ENCODE measurements at places on chromosomes 4 and X.

DNA sequence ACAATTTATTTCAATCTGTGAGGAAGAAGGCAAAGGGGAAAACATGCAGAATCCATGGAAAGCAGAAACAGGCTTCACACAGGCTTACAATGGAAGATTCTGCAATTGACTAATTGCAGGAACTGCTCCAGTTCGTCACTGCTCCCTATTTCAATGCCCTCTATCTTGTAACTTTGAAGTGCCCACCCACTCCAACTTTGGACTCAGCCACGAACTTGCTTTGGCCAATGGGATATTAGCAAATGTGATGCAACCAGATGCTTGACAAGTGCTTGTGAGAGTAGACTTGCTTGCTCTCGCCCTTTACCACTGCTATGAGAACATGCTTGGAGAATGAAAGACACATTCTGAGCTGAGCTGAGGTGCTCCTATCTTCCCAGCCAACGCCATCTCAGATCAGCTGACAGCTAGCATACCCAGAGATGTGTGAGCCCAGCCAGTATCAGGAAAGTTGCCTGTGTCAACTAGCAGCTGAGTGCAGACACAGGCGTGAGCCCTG lies 105.7 kb upstream of the PTCHD1 start:
- DNase-seq = no peak

DNA sequence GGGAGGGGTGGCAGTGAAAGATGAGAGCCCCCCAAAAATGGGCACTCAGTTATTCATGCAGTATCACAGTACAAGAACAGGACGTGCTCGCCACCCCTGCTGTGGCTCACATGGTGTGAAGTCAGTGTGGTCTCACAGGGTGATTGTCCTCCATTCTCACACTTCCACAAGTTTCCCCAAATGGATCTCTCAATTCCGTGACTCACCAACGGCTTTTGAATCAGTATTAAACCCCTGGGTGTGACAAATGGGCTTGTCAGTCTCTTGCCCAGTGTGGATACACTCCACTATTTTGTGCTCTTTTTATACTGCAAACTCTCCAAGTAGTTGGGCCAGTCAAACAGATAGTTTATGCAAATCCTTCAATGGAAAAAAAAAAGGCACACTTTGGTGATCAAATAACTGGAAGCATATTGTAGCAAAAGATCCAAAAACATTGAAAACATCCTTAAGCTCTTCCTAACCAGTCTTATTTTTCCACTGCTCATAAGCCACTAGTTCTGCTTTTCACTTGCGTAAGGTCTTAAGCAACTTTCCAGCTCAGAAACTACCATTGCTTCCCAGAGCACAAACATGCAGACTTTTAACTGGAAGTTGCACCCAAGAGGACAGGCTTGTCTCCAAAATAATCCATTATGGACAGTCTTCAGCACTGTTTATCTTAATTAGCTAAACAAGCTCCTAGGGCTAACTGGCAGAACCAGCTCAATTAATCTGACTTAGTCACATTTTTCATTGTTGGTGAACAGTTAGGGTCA lies 365.7 kb downstream of the PPP3CA start:
- DNase-seq = no peak

GRCh38 chr4:4864940-4865704 lies 5.7 kb downstream of the MSX1 start:
- DNase-seq = no peak

- no peak for DNase-seq
Measured at GRCh38 chr4:158821228-158821971, 52.6 kb downstream of the FNIP2 start.

- DNase-seq = no peak
Measured at GRCh38 chr4:123204737-123205136, 191.9 kb upstream of the SPRY1 start.

DNA sequence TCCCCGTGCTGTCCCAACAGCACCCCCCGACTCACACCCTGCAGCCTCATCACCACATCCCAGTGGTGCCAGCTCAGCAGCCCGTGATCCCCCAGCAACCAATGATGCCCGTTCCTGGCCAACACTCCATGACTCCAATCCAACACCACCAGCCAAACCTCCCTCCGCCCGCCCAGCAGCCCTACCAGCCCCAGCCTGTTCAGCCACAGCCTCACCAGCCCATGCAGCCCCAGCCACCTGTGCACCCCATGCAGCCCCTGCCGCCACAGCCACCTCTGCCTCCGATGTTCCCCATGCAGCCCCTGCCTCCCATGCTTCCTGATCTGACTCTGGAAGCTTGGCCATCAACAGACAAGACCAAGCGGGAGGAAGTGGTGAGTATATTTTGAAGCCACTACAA lies 5.4 kb downstream of the AMELX start:
- no peak for DNase-seq

DNA sequence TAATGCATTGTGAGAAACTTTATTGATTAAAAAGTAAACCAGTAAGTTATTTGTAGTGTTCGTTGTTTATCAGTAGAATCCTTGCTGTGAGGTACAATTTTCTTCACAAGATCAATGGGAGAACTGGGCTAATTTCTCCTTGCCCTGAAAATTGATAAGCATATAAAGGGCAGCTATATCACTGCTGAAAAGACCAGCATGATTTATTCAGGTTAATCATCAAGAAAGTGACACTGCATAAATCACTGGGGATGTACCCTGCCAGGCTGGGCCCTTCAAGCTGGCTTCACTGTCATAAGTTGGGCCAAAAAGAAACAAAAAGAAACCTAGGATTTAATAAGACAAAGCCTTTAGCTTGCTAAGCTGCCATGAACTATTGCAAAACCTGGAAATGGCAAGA lies 746.7 kb downstream of the STPG2 start:
- no peak for DNase-seq

DNA sequence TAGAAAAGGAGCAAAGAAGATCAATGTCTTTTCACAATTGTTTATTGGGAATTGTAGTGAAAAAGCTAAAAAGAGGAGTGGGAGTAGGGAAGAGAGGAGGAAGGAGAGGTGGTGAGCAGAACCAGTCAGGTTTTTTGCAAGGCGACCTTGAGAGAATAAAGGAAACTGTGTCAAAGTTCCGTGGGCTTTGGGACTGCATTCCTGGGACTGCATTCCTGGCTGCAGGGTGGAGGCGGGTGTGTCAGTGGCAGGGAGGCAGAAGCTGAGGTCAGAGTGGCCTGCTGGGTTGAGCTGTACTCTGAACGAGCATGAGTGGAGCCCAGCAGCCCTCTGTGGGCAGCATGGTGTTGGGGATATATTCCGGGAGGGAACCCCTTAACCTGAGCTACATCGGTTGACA lies 66.8 kb upstream of the UCP1 start:
- no peak for DNase-seq

- DNase-seq = no peak
Measured at GRCh38 chr4:87974856-87975462, 555 bp upstream of the SPP1 start.

- DNase-seq = no peak
Measured at GRCh38 chr4:14620567-14621141, 381.6 kb upstream of the CPEB2 start.

DNA sequence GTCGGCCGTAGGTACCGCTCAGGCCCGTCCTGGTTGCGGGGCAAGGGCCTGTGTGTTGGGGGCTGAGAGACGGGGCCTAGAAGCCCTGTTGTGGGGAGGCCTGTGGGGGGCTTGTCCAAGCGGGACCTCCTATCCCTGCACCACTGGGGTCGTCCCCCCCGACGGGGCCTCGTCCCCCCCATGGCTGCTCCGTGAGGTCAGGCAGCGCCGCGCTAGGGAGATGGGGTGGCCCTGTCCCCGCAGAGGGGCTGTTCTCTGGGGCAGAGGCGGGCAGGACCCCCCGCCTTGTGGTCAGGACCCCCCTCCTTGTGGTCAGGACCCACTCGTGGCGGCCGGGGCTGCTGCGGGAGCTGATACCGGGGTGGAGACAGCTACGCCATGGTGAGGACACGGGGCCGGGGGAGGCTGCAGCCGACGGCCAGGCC lies 12.1 kb upstream of the GTPBP6 start:
- DNase-seq = no peak

- DNase-seq = no peak
Measured at GRCh38 chr4:94649381-94650133, 108.2 kb upstream of the BMPR1B start.

DNA sequence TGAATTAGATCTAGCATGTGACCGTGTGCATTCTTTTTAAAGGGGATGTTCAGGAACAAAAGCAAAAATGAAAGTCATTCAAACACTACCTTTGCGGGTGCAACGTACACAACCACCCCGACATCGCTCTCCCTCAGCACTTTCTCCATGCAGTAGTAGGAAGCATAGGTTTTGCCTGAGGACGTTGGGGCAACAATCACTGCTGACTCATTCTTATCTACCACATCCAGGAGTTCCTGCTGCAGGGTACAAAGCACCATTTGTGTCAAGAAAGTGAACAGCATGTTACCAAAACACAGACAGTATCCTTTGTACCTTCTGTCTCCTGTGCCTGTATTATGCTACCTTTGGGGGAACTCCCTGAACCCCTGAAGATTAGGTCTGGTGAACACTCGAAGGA lies 58.6 kb downstream of the DDX60L start:
- DNase-seq = no peak

DNA sequence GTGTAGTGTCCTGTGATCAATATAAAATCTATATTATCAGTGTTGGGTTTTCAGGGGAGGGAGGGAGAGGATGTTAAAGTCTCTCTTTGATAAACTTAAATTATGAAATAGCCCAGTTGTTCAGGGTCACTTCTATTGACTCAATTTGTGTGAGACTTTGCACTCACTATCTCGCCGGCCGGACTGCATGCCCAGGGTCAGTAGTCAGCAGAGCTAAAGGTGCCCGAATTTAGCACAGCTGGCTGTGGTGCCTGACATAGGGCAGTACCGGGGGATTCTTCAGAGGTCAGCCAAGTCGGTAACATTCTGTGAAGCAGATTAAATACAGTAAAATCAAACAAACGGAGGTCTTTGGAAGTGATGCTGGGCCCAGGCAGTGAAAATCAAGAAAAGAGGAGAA lies 19.2 kb downstream of the GABRQ start:
- no peak for DNase-seq

DNA sequence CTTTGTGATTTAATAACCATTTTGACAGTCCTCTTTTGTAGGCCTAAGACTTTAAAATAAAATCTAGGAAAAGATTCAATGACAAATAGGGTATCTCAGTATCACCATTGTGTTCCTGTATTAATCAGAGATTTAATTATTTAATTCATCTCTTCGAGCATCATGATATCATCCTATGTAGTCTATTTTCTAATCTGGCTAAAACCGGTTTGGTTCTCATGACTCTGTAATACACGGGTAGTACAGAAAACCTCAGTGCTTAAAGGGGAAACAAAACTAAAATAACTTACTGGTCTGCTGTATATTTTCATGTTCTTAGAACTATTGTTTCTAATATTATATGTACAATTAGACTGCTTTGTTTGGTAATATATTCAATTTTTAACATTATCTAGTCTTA lies 23.7 kb upstream of the FBXW7 start:
- no peak for DNase-seq

DNA sequence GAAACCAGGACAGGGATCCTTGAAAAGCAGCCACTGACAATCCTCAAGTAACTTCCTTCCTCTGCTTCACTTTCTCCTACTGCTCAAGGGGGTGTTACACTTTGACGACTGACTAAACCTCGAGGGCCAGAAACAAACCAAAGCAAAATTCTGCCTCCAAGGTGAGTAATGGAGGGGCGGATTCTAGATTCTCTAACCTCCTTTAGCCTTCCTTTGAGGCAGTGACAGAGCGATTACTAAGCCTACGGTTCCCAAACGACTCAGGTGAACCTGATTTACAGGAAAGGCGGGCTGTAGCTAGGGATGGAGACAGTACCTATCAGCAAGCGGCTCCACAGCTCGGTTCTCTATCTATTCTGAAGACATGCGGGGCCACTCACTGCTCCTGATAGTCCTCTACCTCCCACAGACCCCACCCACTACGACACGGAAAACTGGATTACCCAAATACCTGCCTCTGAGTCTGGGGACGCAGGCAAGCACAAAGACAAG lies 487 bp downstream of the TBCK start:
- DNase-seq = peak; percentile 41

GRCh38 chr4:70511365-70511764 lies 7.0 kb upstream of the AMTN start:
- DNase-seq = no peak

DNA sequence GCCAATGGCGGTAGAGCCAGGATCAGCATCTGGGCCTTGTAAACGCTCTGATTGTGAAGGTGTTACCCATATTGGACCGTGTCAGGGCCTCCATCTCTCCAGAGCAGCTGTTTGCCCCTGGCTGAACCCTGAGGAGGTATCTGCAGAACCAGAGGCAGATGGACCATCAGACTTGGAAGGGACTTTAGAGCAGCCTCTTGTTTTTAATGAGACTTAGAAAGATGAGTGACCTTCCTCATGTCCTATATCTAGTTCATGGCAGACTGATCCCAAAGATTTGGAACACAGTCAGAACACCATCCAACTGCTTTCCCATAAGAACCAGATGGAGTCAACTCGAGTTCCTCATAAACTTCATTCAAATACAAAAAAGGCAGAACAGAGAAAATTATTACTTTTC lies 135.1 kb upstream of the MSX1 start:
- no peak for DNase-seq

DNA sequence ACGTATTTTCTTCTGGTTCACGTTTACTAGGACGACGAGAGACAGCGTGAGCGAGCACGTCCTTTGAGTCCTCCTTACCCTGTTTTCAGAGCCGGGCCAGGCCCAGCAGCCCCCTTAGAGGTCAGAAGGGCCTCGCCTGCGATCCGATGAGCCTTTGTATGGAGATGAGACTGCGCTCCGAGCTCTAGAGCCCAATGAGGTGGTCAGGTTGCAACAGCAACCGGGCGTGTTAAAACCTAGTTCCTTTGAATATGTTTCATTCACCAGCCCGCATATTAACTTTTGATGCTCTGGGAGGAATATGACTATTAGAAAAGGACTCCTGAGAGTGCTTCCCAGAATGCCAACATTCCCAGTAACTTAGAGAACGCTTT lies 55.6 kb upstream of the TADA2B start:
- peak; percentile 12 for DNase-seq

- DNase-seq = no peak
Measured at GRCh38 chr4:81376720-81377119, 95.0 kb downstream of the RASGEF1B start.

DNA sequence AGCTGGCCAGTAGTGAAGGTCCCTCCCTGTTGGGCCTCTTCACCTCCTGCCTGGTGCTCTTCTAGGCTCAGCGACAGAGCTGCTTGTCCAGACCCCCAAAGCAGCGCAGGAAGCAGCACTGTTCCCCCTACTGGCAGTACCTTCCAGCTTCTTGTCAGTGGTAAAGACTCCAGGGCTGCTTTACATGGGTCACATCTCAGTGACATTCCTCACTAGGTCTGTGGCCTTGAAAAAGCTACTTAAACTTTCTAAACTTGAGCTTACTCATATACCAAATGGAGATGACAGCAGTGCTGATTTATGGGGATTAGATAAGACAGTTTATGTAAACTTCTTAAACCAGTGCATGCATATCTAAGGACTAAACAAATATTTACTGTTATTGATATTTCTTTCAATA lies 117.3 kb downstream of the FAT4 start:
- DNase-seq = no peak

DNA sequence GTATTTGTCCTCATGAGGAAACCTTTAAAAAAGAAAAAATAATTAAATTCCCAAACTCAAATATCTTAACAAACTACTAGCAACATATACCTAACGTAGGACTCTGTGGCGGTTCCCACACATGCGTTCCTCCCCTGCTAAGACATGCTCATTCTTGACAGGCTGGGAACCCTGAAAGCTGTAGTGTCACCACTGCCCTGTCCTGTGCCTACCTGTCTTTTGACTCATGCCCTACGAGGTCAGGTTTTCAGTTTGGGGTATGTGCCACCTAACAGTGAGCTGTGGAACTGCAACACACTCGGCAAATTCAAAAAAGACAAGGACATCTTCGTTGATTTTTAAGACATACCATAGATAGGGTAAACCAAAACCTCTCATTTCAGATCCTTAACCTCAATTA lies 17.8 kb downstream of the IDS start:
- DNase-seq = no peak

- no peak for DNase-seq
Measured at GRCh38 chr4:102169345-102169744, 175.9 kb downstream of the SLC39A8 start.

Measured in stimulated activated naive CD8-positive, alpha-beta T cell treated with anti-CD3 and anti-CD28 coated beads, Interleukin-15, Interleukin-2, amounts not matched to agents 100 U/mL and 50 U/mL, for 24 hours (primary cell).